ENCODE measurements at places on chromosomes 5 and 9.

DNA sequence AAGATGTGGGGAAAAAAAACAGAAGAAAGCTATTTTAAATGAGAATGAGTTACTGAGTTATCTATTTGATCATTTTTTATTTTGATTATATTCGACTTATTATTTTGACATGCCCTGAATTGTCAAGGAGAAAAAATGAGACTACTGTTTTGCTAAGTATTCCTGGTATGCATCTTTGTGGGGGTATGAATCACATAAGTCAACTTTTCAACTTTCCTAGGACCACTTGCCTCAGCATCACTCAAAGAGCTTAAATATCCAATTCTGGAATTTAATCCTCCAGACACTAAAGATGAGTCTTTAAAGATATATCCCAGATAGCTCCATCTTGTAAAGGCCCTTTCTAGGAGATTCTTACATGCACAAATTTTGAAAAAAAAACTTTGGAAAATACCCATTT lies 17.4 kb upstream of the SPDL1 start:
- no peak for DNase-seq

GRCh38 chr5:132095424-132095972 lies 21.9 kb downstream of the CSF2 start:
- DNase-seq: no peak

DNA sequence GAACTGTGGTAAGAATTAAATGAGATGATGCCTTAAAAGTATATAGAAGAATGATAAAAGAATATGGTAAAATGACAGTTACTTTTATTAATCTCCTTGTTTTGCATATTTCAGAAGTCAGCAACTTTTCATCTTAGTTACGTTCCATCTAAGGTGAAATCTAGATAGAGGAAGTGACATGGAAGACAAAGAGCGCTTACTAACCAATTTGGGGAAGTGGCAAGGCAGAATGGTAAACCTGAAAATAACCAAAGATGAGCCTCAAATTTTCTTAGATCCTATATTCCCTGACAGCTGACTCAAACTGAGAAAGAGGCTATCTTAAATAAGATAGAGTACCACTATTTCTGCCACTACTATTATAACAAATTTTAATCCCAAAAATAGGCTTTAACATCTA lies 52.5 kb downstream of the FGF10 start:
- DNase-seq: no peak

GRCh38 chr5:81530919-81531318 lies 137.0 kb upstream of the ACOT12 start:
- no peak for DNase-seq

- no peak for DNase-seq
Observed at GRCh38 chr9:81661339-81661738, 28.0 kb downstream of the TLE1 start.

GRCh38 chr5:135644816-135645215 lies 66.0 kb upstream of the CXCL14 start:
- DNase-seq: no peak

GRCh38 chr9:78023003-78023741 lies 8.4 kb downstream of the GNAQ start:
- no peak for DNase-seq

DNA sequence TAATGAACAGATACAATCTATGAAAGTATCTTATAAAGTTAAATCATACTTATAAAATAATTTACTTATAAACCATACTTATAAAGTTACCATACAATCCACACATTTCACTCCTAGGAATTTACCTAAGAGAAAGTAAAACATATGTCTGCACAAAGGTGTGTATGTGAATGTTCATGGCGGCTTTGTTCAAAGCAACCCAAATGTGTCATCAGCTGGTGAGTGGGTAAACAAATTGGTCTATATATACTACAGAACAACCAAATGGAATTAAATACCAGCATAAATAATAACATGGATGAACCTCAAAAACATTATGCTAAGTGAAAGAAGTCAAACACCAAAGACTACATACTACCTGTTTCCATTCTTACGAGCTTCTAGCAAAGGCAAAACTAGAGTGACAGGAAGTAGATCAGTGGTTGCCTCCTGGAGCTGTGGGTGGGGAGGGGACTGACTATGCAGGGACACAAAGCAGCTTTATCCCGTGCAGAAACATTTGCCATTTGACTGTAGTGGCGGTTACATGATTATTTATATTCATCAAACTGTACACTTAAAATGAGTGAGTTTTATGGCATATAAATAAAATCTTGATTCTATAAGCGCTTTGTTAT lies 10.6 kb downstream of the TRAF1 start:
- no peak for DNase-seq

- DNase-seq: no peak
Observed at GRCh38 chr9:125752070-125752628, 5.0 kb downstream of the PBX3 start.

GRCh38 chr9:6498982-6499381 lies 86.0 kb downstream of the UHRF2 start:
- no peak for DNase-seq

- no peak for DNase-seq
Observed at GRCh38 chr9:110714314-110714713, 45.7 kb downstream of the MUSK start.

DNA sequence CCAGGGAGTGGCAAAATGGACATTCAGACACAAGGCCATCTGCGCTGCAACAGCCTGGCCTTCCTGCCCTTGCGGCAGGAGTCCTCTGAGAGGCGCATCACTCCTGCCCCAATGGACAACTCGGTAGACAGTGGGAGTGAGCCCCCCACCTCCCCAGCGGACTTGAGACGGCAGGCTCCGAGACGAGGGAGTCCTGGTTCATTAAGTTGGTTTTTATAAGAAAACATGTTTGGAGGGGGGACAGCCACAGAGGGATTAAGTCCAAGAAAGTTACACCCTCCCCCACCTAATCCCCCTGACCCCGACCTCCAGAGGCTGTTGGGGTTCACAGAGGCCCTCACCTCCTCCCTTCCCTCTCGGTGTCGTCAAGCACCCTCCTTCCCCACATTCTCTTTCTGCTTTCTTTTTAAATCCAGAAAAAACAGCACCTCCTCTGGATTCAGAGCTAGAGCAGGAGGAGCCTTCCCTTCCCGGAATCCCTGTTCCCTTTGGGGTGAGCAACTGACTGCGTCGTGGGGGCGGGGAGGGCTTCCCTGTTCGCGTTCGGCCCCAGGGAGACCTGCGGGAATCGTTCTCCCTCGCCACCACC lies 1.8 kb upstream of the EGR1 start:
- no peak for DNase-seq

- DNase-seq: no peak
Observed at GRCh38 chr5:5374009-5374715, 48.3 kb upstream of the ICE1 start.

DNA sequence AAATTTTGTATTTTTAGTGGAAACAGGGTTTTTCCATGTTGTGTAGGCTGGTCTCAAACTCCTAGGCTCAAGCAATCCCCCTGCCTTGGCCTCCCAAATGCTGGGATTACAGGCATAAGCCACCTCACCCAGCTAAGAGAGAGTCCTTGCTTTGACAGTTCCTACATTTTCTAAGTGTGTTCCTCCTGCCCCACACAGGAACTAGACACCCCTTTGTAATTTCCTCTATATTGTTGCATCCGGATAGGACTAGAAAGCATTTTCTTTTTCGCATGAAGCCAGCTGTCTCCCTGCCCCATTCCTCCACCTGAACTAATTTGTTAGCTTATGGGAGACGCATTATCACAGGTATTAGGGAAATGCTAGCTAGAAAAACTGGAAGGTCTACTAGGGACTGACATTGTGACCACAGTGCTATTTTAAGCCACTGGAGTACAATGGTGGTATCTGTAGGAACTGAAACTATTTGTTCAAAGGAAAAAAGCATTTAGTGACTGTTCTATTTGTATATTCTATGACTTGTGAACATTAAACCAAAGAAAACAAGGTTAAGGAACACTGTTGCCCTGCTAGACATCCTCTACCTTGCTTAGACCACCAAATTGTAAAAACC lies 214.1 kb downstream of the SMARCA2 start:
- DNase-seq: no peak

DNA sequence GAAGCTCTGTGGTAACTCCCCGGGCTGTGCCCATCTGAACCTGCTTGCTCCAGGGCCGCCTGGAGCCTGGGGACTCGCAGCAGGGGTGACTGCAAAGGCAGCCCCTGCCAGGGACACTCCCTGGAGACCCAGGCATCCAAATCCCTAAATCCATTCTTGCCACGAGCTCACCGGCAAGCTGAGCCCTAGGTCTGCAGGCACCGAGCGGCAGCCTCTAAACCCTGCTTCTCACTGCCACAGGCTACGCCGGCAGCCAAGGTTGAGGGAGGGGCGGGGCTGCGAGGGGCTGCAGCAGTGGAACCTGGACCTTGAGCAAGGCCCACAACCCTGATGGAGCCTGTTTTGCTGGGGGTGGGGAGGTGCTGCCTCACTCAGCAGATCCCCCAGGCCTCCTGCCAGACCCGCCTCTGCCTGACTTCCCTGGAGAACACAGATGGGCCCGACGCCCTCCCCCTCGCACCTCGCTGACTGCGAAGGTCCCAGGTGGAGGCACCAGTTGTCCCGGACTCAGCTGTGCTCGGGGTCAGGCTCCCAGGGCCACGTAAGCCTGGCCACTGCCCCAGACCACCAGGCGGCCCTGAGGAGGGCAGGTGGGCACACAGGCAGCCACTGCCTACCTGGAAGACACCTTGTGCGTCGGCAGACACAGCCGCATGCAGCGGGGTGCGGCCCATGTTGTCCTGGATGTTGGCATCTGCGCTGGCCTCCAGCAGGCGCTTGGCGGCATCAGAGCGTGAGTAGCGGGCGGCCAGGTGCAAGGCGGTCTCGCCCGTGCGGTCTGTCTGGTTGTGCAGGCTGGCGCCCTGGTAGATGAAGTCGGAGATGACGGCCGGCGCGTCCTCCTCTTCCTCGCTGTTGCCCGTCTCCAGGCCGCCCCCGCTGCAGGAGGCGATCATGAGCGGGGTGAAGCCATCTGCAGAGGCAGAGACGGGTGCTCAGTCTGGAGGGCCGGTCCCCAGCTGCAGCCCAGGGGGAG lies 17.4 kb upstream of the SEC16A start:
- no peak for DNase-seq
